Left ventricle myocardium inferior (tissue), 1 donor: ENCODE measurements at places on chromosomes 2 and 18. TPM values are rescaled to one million over a fixed set of nuclear protein-coding genes. Genes with fewer than 3 reads are reported as not detected.

Gene RASGRP3
- total RNA-seq = 69.2 TPM

DNA sequence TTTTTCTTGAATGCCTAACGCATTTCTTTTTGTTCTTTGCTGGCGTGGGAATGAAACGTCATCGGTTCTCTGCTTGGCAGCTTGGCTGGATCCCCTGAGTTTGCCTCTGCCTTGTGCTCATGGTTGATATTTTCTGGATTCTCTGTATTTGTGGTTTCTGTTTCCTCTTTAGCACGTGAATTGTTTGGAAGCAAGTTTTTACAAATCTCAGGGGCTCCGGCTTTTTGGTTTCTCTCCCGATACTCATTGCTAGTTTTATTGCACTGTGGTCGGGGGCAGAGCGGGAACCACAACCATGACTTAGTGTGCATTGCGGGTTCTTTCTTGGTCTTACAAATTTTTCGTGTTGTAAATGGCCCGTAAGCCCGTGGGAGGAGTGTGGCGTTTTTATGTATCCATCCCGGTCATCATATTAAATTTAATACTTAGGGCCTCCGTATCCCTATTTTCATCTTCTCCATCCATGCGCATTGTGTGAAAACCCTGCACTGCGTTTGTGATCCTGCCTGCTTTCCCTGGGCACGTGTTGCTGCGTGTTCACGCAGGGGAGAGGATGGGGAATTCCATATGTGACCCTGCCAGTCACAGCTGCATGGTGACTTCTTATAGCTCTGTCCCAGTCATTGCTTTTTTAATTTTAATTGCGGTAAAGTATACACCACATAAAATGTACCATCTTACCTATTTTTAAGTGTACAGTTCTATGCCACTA, 9.4 kb downstream of the RAMP1 start:
- H3K27me3 ChIP-seq = peaks cover 9% of the 10 kb centered on the region
- H3K4me1 ChIP-seq = peaks cover 76% of the 10 kb centered on the region
- H3K27ac ChIP-seq = no peak overlapping the region
- DNase-seq = no peak
- no peak overlapping the region for H3K4me3 ChIP-seq
- H3K36me3 ChIP-seq = no peaks in the 10 kb centered on the region

GRCh38 chr2:170587117-170587516, 128.0 kb upstream of the SP5 start:
- H3K36me3 ChIP-seq = no peaks in the 10 kb centered on the region
- no peak overlapping the region for H3K4me3 ChIP-seq
- H3K27ac ChIP-seq = no peak overlapping the region
- peaks cover 3% of the 10 kb centered on the region for H3K27me3 ChIP-seq

Gene EVA1A
- total RNA-seq = 0.41 TPM

Gene CPS1
- total RNA-seq = 4.9 TPM

Gene PLEKHA3
- 41.4 TPM for total RNA-seq

Gene OTOS
- total RNA-seq = not detected

Gene GPD2
- total RNA-seq = 14.4 TPM

GRCh38 chr2:154240316-154240715, 368.6 kb downstream of the GALNT13 start:
- no peaks in the 10 kb centered on the region for H3K27me3 ChIP-seq
- no peak overlapping the region for H3K4me3 ChIP-seq
- no peak for DNase-seq
- no peak overlapping the region for H3K27ac ChIP-seq
- no peaks in the 10 kb centered on the region for H3K4me1 ChIP-seq

- H3K27ac ChIP-seq = peak overlapping the region; percentile 86
- no peaks in the 10 kb centered on the region for H3K36me3 ChIP-seq
- peak; percentile 64 for DNase-seq
- H3K4me3 ChIP-seq = no peak overlapping the region
- peaks cover 42% of the 10 kb centered on the region for H3K4me1 ChIP-seq
Observed at GRCh38 chr18:7234091-7234490, 3.2 kb downstream of the LRRC30 start.

DNA sequence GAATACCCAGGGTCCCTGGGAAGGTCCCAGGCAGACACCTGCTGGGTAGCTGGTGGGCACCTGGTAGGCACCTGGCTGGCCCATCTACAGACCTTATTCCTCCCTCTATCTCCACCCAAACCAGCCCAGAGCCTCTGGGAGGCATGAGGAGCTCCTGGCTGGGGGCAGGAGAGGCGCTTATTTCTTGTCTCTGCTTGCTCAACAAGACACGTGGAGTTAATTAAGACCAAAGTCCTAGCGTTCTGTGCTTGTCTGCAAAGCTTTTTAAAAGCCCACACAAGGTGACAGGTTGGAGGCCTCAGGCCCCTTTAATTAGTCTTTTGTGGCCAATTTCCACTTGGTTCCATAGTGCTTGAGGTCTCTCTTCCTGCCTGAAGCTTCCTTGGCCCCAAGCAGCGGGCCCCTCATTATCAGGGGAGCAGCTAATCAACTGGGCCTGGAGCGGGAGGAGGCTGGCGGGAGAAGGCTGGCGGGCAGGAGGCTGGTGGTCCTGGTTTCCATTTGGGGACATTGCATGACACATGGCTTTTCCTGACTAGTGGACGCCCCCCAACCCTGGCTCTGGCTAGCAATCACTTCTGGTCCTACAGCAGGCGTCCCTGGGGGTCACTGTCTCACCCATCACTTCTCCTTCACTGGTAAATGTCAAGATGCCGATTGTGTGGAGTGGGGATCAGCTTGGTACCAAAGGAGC, 65.4 kb upstream of the HDAC4 start:
- no peak overlapping the region for H3K27ac ChIP-seq
- H3K4me1 ChIP-seq = peaks cover 12% of the 10 kb centered on the region
- peaks cover 28% of the 10 kb centered on the region for H3K27me3 ChIP-seq
- H3K4me3 ChIP-seq = no peak overlapping the region
- DNase-seq = no peak

DNA sequence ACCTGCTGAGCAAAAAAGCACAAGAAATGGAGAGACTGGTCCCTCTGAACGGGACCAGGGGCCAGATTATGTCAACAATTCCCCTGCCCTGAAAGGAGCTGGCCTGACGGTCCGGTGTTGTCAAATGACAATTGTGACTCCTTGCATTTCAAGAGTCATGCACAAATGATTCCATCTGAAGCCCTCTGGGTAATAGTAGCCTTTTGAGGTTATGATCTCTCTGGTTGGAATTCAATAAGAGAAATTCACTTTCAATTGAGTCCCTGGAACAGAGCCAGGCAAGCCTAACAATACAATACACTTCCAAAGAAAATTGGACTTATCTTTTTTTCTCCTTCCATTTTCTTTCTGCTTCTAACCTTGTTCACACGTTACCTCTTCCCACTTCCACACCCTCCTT, 116.9 kb downstream of the C1D start:
- peaks cover 19% of the 10 kb centered on the region for H3K27me3 ChIP-seq
- no peak overlapping the region for H3K4me3 ChIP-seq
- no peak overlapping the region for H3K27ac ChIP-seq
- H3K36me3 ChIP-seq = no peaks in the 10 kb centered on the region
- no peak for DNase-seq

Gene AGAP1
- total RNA-seq = 18.1 TPM

- no peaks in the 10 kb centered on the region for H3K27me3 ChIP-seq
- H3K4me1 ChIP-seq = peaks cover 24% of the 10 kb centered on the region
Observed at GRCh38 chr2:178819147-178819875, 12.1 kb upstream of the TTN start.

- no peaks in the 10 kb centered on the region for H3K36me3 ChIP-seq
- no peaks in the 10 kb centered on the region for H3K4me1 ChIP-seq
- no peak overlapping the region for H3K27ac ChIP-seq
- H3K4me3 ChIP-seq = no peak overlapping the region
- no peak for DNase-seq
Observed at GRCh38 chr2:154133823-154134222, 262.1 kb downstream of the GALNT13 start.

DNA sequence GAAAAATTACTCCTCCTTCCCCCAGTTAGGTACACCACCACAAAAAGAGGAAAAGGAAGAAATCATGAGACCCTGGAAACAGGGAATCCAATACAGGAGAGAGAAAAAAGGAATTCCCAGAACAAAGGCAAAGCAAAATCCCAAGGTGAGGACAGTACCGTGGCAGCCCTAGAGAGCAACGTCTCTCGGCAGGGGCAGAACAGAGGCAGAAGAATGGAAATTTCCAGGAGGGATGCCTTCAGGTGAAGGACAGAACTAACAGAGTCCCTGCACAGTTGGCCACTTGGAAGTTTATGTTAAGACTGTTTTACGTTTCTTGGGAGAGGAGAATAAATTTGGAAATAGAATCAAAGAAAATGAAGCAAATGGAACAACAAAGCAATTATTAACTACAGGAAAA, 27.7 kb downstream of the GRB14 start:
- peaks cover 13% of the 10 kb centered on the region for H3K4me1 ChIP-seq
- no peaks in the 10 kb centered on the region for H3K27me3 ChIP-seq
- H3K36me3 ChIP-seq = no peaks in the 10 kb centered on the region
- no peak for DNase-seq
- H3K27ac ChIP-seq = no peak overlapping the region

- H3K27ac ChIP-seq = no peak overlapping the region
- no peak for DNase-seq
- H3K4me1 ChIP-seq = peaks cover 10% of the 10 kb centered on the region
- H3K36me3 ChIP-seq = peaks cover 47% of the 10 kb centered on the region
- H3K27me3 ChIP-seq = no peaks in the 10 kb centered on the region
- no peak overlapping the region for H3K4me3 ChIP-seq
Observed at GRCh38 chr2:71528749-71529148, 75.4 kb downstream of the DYSF start.

GRCh38 chr2:156320486-156321098, 11.9 kb downstream of the NR4A2 start:
- peak overlapping the region; percentile 81 for H3K27ac ChIP-seq
- peak overlapping the region; percentile 67 for H3K4me3 ChIP-seq
- H3K27me3 ChIP-seq = peaks cover 84% of the 10 kb centered on the region
- peaks cover 38% of the 10 kb centered on the region for H3K4me1 ChIP-seq
- no peaks in the 10 kb centered on the region for H3K36me3 ChIP-seq

Gene ANKRD29
- total RNA-seq = 9.2 TPM

- H3K27ac ChIP-seq = peak overlapping the region; percentile 44
- H3K4me1 ChIP-seq = peaks cover 51% of the 10 kb centered on the region
- H3K36me3 ChIP-seq = no peaks in the 10 kb centered on the region
- H3K4me3 ChIP-seq = peak overlapping the region; percentile 26
- DNase-seq = no peak
Observed at GRCh38 chr18:58578321-58578720, 50.6 kb downstream of the ALPK2 start.

- H3K27ac ChIP-seq = no peak overlapping the region
- no peak for DNase-seq
- no peaks in the 10 kb centered on the region for H3K36me3 ChIP-seq
- no peak overlapping the region for H3K4me3 ChIP-seq
- H3K4me1 ChIP-seq = peaks cover 92% of the 10 kb centered on the region
Observed at GRCh38 chr2:196334710-196335109, 163.3 kb upstream of the STK17B start.

Gene TFCP2L1
- 0.14 TPM for total RNA-seq

Gene TMEFF2
- total RNA-seq = 0.16 TPM

Gene SLC30A3
- 5.9 TPM for total RNA-seq

Gene FAM161A
- total RNA-seq = 1.2 TPM

Gene AKAIN1
- total RNA-seq = not detected

- no peak overlapping the region for H3K27ac ChIP-seq
- H3K4me1 ChIP-seq = peaks cover 3% of the 10 kb centered on the region
- peaks cover 68% of the 10 kb centered on the region for H3K27me3 ChIP-seq
- H3K36me3 ChIP-seq = no peaks in the 10 kb centered on the region
Observed at GRCh38 chr2:42488297-42488696, 5.5 kb downstream of the KCNG3 start.

DNA sequence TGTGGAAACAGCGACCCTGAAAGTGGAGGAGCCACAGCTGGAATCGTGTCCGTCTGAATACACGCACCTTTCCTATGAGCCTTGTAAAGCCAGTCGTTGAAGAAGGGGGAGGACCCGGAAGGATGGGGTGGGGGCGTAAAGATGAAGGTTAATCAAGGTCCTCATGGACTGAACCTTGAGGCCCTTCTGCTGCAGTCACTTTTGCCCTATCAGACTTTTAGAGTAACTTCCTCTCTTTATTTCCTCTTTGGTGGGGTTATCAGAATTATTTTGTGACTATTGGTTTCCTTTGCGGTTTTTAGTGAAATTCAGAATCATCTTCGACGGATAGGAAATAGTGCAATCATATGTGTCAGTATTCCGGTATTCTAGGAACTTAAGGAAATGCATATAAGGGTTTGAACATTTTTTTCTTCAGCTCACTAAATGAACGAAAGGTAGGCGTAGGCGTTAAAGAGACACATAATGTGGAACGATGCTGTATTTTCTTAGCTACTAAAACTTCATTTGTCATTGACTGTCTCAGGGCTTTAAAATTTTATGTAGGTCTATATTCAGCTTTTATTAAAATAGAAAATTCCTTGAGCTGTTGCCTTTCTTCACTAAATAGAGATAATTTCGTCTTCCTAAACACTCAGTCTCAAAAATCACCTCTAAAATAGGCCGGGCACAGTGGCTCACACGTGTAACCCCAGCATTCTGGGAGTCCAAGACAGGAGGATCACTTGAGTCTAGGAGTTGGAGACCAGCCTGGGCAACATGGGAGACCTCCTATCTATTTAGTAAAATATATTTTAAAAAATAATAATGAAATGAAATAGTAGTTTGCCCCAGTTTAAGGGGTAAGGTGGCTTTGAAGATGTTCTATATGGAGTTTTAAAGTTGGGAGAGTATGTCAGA, 1.4 kb upstream of the YES1 start:
- peak overlapping the region; percentile 96 for H3K27ac ChIP-seq
- H3K27me3 ChIP-seq = no peaks in the 10 kb centered on the region
- DNase-seq = peak; percentile 30
- no peaks in the 10 kb centered on the region for H3K36me3 ChIP-seq
- peak overlapping the region; percentile 95 for H3K4me3 ChIP-seq
- peaks cover 62% of the 10 kb centered on the region for H3K4me1 ChIP-seq

Gene ZNF396
- total RNA-seq = 0.71 TPM

Gene PID1
- 7.8 TPM for total RNA-seq

GRCh38 chr2:50785816-50786215, 246.1 kb downstream of the NRXN1 start:
- no peak overlapping the region for H3K27ac ChIP-seq
- DNase-seq = no peak
- H3K4me3 ChIP-seq = no peak overlapping the region
- no peaks in the 10 kb centered on the region for H3K4me1 ChIP-seq
- no peaks in the 10 kb centered on the region for H3K27me3 ChIP-seq
- no peaks in the 10 kb centered on the region for H3K36me3 ChIP-seq

GRCh38 chr18:47628240-47628781, 302.1 kb downstream of the SMAD2 start:
- H3K4me1 ChIP-seq = no peaks in the 10 kb centered on the region
- H3K36me3 ChIP-seq = no peaks in the 10 kb centered on the region

Gene DIPK1C
- 6.4 TPM for total RNA-seq

Gene LHCGR
- total RNA-seq = 0.16 TPM

DNA sequence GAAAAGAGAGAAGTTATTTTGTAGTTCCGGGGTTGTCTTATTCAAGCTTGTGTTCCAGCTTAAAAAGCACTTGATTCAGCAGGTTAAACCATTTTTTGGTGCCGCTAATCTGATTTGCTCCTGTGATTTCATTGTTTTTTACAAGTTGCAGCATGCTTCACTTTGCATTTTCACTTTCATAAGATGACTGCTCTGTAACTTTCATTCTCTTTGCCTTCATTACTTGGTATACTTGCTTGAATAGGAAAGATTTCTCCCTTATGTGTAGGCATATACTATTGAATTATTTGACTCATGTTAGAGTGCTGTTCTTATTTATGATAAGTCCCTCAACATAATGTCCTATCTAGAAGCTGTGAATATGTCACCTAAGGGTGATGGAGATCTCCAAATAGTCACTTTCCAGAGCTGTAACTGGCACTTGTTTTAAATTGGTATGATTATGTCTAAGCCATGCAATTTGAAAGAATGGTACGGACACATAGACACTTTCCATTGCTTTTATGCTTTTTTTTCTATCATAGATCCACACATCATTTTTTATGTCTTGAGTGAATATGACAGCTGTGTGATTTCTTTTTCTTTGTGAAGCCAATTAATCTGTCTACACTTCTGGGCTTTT, 254.5 kb downstream of the DSEL start:
- no peaks in the 10 kb centered on the region for H3K36me3 ChIP-seq
- no peaks in the 10 kb centered on the region for H3K27me3 ChIP-seq
- H3K27ac ChIP-seq = no peak overlapping the region
- H3K4me1 ChIP-seq = no peaks in the 10 kb centered on the region
